ENCODE measurements at places on chromosomes 7 and 10. TPM values are rescaled to one million over a fixed set of nuclear protein-coding genes. Genes with fewer than 3 reads are reported as not detected.
A peak's percentile ranks its signal among the peaks of the same experiment; 100 is the strongest.

- H3K36me3 ChIP-seq: no peaks in the 10 kb centered on the region
- H3K27me3 ChIP-seq: no peaks in the 10 kb centered on the region
- H3K27ac ChIP-seq: peak overlapping the region; percentile 94
- peaks cover 73% of the 10 kb centered on the region for H3K4me1 ChIP-seq
- no peak for DNase-seq
- H3K4me3 ChIP-seq: no peak overlapping the region
Measured at GRCh38 chr7:42075418-42075817, 161.6 kb downstream of the GLI3 start.

- H3K4me3 ChIP-seq: no peak overlapping the region
- no peaks in the 10 kb centered on the region for H3K4me1 ChIP-seq
- H3K27me3 ChIP-seq: no peaks in the 10 kb centered on the region
- H3K27ac ChIP-seq: no peak overlapping the region
- no peak for DNase-seq
Measured at GRCh38 chr10:62727934-62728333, 76.6 kb upstream of the ADO start.

GRCh38 chr7:144057954-144058353 is 9.2 kb downstream of the OR2A5 start:
- no peak overlapping the region for H3K27ac ChIP-seq
- DNase-seq: peak; percentile 50
- no peaks in the 10 kb centered on the region for H3K36me3 ChIP-seq
- no peak overlapping the region for H3K4me3 ChIP-seq
- no peaks in the 10 kb centered on the region for H3K4me1 ChIP-seq

DNA sequence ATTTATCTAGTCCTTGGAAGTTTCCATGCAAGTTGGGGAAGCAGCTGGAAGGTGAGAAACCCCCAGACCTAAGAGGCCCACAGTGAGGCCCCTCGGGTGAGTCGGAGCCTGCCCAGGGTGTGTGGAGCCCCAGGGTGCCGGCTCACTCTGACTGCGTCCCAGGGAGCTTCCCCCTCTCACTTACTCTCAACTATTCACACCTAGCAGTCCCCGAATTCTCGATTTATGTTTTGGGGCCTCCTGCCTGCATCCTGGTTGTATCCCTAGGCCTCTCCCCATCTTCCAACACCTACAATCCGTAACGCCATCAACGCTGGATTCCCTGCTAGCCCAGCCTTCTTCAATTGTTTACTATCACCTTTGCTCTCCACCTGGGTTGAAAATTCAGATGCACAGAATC is 63.9 kb downstream of the PRKAG2 start:
- no peak overlapping the region for H3K4me3 ChIP-seq
- H3K4me1 ChIP-seq: no peaks in the 10 kb centered on the region
- H3K27ac ChIP-seq: no peak overlapping the region
- H3K27me3 ChIP-seq: peaks cover 22% of the 10 kb centered on the region
- DNase-seq: no peak

DNA sequence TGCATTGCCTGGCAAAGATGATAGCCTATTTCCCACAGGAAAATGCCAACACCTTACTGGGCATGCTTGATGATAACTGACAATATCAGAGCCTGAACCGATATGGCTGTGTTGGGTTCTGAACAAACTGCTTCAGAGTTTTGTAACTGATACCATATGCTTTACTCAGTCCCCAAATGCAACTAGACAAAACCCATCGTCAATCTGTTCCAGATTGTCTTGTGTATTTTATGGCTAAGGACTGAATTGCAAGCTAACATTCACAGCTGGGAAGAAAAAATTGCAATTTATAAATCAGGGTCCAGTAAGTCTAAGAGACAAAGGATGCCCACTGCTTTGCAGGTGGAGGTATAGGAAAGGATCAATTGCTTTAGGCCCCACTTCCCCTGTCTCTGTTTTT is 116.8 kb upstream of the WNT16 start:
- no peaks in the 10 kb centered on the region for H3K4me1 ChIP-seq
- H3K36me3 ChIP-seq: no peaks in the 10 kb centered on the region
- no peak for DNase-seq
- H3K27me3 ChIP-seq: no peaks in the 10 kb centered on the region

The PSD gene
- 24.7 TPM for total RNA-seq

The CLCN1 gene
- 0.11 TPM for total RNA-seq

DNA sequence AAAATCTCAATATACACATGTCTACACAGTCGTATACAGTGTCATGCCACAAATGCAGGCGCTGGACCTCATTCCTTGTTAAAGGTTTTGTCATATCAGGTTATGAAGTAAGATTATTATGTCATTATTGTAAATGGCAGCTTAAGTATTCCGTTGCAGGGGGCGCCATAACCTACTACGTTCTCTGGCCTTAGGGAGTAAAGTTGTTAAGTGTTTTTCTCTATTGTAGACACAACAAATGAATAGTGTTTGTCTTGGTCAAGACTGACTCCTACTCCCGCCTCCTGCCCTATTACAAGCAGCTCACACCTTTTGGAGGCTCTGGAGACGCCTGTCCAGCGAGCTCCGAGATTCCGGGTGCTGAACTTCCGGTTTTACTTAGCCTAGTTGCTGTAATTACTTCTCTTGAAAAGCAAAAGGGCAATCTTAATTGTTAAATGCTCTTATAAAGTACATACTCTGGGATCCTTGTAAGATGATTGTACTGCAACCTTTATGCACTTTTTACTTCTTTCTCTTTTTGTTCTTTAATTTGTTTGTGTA is 994 bp downstream of the GATAD1 start:
- peaks cover 37% of the 10 kb centered on the region for H3K36me3 ChIP-seq
- H3K27me3 ChIP-seq: no peaks in the 10 kb centered on the region
- DNase-seq: peak; percentile 54
- H3K27ac ChIP-seq: peak overlapping the region; percentile 96
- peak overlapping the region; percentile 92 for H3K4me3 ChIP-seq

The OR2A42 gene
- total RNA-seq: not detected

GRCh38 chr7:130154131-130154500 is 51.1 kb downstream of the TMEM209 start:
- H3K27ac ChIP-seq: no peak overlapping the region
- no peak for DNase-seq
- H3K4me1 ChIP-seq: no peaks in the 10 kb centered on the region
- no peak overlapping the region for H3K4me3 ChIP-seq
- H3K36me3 ChIP-seq: no peaks in the 10 kb centered on the region

GRCh38 chr10:13402021-13402420 is 53.9 kb upstream of the SEPHS1 start:
- DNase-seq: no peak
- no peak overlapping the region for H3K4me3 ChIP-seq
- no peak overlapping the region for H3K27ac ChIP-seq
- no peaks in the 10 kb centered on the region for H3K27me3 ChIP-seq
- H3K4me1 ChIP-seq: no peaks in the 10 kb centered on the region

GRCh38 chr10:73890261-73890660 is 15.9 kb upstream of the CAMK2G start:
- no peak for DNase-seq
- peaks cover 18% of the 10 kb centered on the region for H3K4me1 ChIP-seq
- no peak overlapping the region for H3K27ac ChIP-seq
- H3K27me3 ChIP-seq: no peaks in the 10 kb centered on the region
- no peak overlapping the region for H3K4me3 ChIP-seq

DNA sequence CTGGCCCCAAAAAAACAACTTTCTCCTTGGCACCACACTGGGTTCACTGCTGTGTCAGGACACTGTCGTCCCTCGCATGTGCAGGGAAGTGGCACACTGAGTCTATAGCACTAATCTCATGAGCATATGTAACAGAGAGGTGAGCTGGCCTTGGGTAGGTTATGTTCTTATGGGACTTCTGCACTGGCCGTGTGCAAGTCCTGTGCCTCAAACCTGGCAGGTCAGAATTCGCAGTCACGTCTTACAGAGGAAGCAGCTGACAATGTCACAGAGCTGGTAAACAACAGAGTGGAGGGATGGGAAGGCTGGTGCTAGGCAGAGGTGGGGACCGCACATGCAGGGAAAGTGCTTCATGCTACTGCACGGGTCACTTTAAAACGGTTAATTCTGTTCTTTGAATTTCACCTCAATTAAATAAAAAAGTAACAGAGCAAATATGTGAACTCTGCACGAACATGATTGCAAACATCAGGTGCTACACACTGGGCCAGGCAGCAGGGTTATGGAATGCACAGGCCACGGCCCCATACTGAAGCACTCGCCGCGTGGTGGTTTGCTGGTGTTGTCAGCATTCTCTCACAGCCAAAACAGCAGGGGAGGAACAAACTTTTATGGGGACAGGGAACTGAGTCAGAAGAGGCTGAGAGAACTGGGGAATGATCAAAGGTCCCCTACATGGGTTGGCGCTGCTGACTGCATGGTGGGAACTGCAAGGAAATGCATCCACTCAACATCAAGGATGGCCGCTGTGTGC is 54.2 kb downstream of the VOPP1 start:
- H3K27ac ChIP-seq: no peak overlapping the region
- no peak for DNase-seq
- no peaks in the 10 kb centered on the region for H3K36me3 ChIP-seq
- no peaks in the 10 kb centered on the region for H3K27me3 ChIP-seq

- no peak overlapping the region for H3K4me3 ChIP-seq
- no peaks in the 10 kb centered on the region for H3K27me3 ChIP-seq
- peak overlapping the region; percentile 78 for H3K27ac ChIP-seq
Measured at GRCh38 chr7:6228361-6229229, 43.8 kb downstream of the CYTH3 start.

GRCh38 chr10:95389176-95389575 is 98.4 kb upstream of the PDLIM1 start:
- no peak overlapping the region for H3K27ac ChIP-seq
- no peaks in the 10 kb centered on the region for H3K27me3 ChIP-seq
- no peak overlapping the region for H3K4me3 ChIP-seq
- DNase-seq: no peak

The PTPRN2 gene
- total RNA-seq: 0.25 TPM

DNA sequence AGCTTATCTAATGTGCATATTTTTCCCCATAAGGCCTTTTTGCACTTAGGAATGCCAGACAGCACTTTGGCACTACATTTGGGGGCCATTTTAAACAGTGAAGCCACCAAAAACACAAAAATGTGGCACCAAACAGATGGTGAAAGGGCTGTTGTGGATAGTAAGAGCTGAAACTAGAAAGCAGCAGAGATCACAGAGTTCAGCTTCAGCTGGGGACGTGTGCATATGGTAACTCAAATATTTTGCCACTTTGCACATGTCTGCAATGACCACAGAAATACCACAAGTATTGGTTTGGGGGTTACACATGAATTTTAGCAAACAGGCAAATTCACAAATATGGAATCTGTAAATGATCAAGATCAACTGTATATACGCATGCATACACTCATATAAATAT is 72.8 kb downstream of the PODXL start:
- no peak for DNase-seq
- no peaks in the 10 kb centered on the region for H3K27me3 ChIP-seq
- H3K4me1 ChIP-seq: no peaks in the 10 kb centered on the region
- no peak overlapping the region for H3K27ac ChIP-seq
- H3K36me3 ChIP-seq: peaks cover 9% of the 10 kb centered on the region

The AKR1C8 gene
- not detected for total RNA-seq

DNA sequence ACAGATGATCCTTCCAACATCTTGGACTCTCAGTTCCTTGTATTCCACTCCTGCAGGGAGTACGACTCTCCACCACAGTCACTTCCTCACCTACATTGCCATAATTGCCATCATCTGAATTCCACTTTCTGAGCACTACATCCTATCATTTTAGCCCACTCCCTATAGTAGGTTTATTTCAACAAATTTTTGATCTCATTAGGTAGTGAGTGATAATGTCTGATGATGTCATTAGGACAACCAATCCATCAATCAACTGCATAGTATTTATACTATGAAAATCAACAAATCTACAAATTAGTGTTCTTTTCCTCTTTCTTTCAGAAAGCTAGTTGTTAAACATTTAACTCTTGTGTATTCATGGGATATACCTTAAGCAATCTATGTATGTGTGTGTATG is 13.7 kb upstream of the TRA2A start:
- DNase-seq: no peak
- peaks cover 3% of the 10 kb centered on the region for H3K4me1 ChIP-seq

GRCh38 chr10:98349508-98349922 is 65.5 kb downstream of the PYROXD2 start:
- H3K4me3 ChIP-seq: no peak overlapping the region
- H3K27ac ChIP-seq: no peak overlapping the region
- no peaks in the 10 kb centered on the region for H3K27me3 ChIP-seq

- H3K36me3 ChIP-seq: no peaks in the 10 kb centered on the region
- no peak overlapping the region for H3K27ac ChIP-seq
- no peak for DNase-seq
- H3K4me3 ChIP-seq: no peak overlapping the region
Measured at GRCh38 chr10:71077143-71077581, 135.2 kb upstream of the UNC5B start.

GRCh38 chr10:29600067-29600466 is 34.7 kb downstream of the SVIL start:
- H3K4me3 ChIP-seq: no peak overlapping the region
- no peak for DNase-seq
- peak overlapping the region; percentile 58 for H3K27ac ChIP-seq
- H3K4me1 ChIP-seq: peaks cover 14% of the 10 kb centered on the region

The LEP gene
- not detected for total RNA-seq

The WNT2 gene
- 313 TPM for total RNA-seq

DNA sequence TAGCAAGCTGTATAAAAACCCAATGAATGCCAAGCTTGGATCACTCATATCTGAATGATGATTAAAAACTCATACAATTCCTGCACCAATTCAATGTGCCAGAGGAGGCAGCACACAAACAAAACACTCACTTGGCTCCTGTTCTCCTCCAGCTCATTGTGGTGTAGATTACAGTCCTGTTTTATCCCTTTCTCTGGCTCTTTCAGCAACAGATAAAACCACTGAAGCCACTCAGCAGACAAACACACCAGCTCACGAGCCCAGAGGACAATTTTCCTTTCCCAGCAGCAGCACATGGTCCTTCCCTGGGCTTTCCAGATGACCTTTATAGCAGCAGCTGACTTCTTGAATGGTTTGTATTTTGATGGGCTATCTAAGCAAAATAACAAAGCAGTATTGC is 107.3 kb upstream of the STARD3NL start:
- peaks cover 6% of the 10 kb centered on the region for H3K4me1 ChIP-seq
- DNase-seq: peak; percentile 59
- no peak overlapping the region for H3K4me3 ChIP-seq
- no peaks in the 10 kb centered on the region for H3K36me3 ChIP-seq
- H3K27me3 ChIP-seq: no peaks in the 10 kb centered on the region

The FOXP2 gene
- 2.7 TPM for total RNA-seq

DNA sequence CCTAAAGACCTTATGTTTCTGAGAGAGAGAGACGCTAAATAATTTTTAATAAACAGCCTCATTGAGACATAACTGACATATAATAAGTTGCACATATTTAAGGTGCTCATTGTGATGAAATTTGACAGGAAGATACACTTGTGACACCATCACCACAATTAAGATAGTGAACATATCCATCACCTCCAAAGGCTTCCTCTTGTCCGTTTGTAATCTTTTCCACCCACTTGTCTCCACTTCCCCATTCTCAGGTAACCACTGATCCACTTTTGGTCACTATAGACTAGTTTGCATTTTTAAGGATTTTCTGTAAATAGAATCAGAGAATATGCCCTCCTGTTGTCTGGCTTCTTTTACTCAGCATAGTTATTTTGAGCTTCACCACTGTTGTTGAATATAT is 195.1 kb upstream of the WDR11 start:
- H3K4me3 ChIP-seq: no peak overlapping the region
- H3K27ac ChIP-seq: no peak overlapping the region
- no peaks in the 10 kb centered on the region for H3K4me1 ChIP-seq

- H3K4me1 ChIP-seq: no peaks in the 10 kb centered on the region
- DNase-seq: no peak
- no peaks in the 10 kb centered on the region for H3K27me3 ChIP-seq
- H3K27ac ChIP-seq: no peak overlapping the region
- H3K36me3 ChIP-seq: no peaks in the 10 kb centered on the region
- H3K4me3 ChIP-seq: no peak overlapping the region
Measured at GRCh38 chr7:111256391-111256790, 165.5 kb downstream of the LRRN3 start.

The ZNF736 gene
- 3.8 TPM for total RNA-seq
